ENCODE measurements at places on chromosomes 5 and 9.

DNA sequence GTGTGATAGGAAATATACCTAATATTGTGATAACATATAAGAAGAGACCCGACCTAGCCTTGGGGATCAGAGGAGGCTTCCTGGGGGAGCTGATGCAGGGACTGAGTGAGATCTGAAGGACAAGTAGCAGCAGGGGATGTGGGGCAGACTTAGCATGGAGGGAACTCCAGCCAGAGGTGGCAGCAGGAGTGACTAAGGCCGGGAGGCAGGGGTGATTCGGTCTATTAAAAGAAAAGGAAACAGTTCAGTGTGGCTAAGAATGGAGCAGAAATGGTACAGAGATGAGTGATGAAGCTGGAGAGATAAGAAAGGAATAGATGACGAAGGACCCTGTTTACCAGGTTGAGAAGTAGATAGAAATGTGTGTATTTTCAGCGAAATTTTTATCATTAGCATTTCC lies 408.8 kb downstream of the ENC1 start:
- no peak for DNase-seq

- no peak for DNase-seq
Observed at GRCh38 chr9:74554751-74555419, 57.8 kb downstream of the RORB start.

DNA sequence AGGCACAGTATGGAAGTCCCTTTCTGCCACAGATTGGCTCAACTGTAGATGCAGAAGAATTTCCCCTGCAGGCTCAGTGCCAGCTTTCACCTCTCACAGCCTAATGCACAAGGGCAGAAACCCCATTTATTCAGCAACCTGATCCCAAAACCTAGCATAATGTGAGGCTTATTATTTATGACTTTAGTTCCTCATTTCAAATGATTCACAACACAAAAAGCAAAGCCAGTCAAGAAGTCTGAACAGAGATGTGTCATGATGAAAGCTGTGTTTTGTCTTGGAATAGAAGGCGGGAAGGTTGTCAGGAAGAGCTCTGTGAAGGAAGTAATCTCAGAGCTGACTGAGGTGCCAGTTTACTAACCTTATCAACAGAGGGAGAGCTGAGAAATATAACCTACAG lies 369.7 kb downstream of the LRRC70 start:
- no peak for DNase-seq

GRCh38 chr9:113299800-113300292 lies 3.3 kb downstream of the RNF183 start:
- DNase-seq, result no peak

DNA sequence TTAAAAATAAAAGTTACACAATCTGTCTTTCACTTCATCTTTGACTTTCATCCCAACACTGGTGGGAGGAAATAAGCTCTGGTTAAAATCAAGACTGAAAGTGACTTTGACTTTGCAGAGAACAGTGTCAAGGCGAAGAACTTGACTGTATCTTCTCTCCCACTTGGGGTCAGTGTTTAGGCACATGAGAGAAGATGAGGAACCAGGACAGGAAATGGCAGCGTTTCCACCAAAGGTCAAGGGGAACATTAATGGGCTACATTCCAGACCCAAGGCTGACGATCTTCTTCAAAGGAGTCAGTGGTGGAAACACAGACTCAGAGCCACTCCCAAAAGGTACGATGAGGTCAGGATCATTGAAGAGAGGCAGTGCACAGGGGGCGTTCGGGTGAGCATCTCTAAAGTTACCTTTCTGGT lies 409.5 kb downstream of the ARHGEF28 start:
- DNase-seq, result no peak

GRCh38 chr5:9467199-9468059 lies 78.4 kb downstream of the SEMA5A start:
- no peak for DNase-seq

DNA sequence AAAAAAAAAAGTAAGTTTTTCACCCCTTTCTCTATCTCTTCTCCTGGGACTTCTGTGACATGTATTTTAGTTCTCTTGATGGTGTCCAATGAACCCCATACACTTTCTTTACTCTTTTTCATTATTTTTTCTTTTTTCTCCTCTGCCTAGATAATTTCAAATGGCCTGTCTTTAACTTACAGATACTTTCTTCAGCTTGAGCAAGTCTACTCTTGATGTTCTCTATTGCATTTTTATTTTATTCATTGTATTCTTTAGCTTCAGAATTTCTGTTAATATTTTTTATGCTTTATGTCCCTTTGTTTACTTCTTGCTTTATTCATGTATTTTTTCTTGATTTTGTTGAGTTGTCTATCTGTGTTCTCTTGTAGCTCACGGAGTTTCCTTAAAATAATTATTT lies 32.5 kb upstream of the FAM120A start:
- no peak for DNase-seq

- peak; percentile 16 for DNase-seq
Observed at GRCh38 chr9:37999588-38000189, 69.3 kb downstream of the SHB start.

GRCh38 chr5:82259172-82259800 lies 18.9 kb downstream of the RPS23 start:
- no peak for DNase-seq

- DNase-seq, result no peak
Observed at GRCh38 chr5:142097681-142098080, 10.9 kb upstream of the NDFIP1 start.

- DNase-seq, result no peak
Observed at GRCh38 chr9:130857864-130858738, 23.0 kb downstream of the ABL1 start.

DNA sequence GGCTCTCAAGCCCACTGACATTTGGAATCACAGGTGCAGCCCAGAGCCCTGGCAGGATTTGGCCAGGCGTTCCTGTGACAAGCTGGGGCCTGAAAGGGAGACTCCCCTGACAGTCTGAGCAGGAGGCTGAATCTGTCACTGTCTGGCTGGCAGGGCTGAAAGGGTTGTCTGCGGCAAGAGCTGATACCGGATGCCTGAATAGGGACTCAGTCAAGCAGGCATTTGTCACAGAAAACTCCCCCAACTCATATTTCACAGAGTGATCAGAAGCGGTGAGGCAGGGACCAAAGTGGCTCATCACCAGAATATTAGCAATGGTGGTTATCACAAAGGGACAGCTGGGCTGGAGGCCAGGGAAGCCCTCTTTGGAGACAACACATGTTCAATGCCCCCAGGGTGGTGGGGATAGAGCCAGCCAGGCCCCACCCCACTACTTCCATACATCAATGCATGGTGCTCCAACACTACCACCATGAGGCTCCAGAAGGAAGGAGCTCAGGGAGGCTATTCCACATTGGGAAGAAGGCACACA lies 295.5 kb downstream of the DTWD2 start:
- no peak for DNase-seq

- no peak for DNase-seq
Observed at GRCh38 chr9:120740132-120740531, 25.9 kb upstream of the MEGF9 start.

DNA sequence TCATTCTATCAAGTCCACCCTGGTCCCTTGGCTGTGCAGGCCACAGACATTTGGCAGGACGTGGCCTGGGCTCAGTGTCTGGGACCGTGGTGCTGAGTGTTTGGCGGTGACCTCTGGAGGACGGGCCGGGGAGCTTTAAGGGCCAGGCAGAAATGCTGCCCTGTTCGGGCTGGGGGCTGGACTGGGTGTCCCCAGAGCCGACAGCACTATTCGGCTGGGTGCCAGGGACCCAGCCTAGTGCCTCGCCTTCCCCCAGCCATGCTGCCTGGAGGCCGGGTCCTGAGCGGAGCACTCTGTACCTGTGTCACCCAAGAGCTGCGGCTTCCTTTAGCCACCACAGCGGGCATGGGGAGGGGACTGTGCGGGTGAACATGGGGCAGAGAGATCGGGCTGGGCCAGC lies 40.4 kb downstream of the COL5A1 start:
- DNase-seq, result no peak

DNA sequence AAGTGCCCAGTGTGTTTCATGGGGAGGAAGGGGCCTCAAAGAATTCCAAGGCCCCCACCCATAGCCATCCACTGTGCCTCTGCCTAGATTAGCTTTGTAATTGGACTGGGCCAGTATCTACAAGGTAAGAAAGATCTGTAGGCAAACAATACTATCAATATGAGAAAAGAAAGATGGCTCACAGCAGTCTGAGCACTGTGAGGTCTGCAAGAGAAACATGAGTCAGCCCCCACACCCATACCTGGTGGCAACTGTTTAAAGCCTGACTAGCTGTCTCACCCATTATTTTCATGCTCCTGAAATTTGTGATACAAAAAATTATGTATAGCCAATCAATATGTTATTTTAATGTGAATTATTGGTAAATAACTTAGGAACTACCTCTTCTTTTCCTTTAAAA lies 10.0 kb upstream of the ZNF483 start:
- no peak for DNase-seq

GRCh38 chr5:106755066-106755465 lies 915.7 kb downstream of the EFNA5 start:
- no peak for DNase-seq

- no peak for DNase-seq
Observed at GRCh38 chr5:159345336-159345735, 15.0 kb upstream of the IL12B start.

GRCh38 chr9:12708562-12709298 lies 15.5 kb downstream of the TYRP1 start:
- no peak for DNase-seq

DNA sequence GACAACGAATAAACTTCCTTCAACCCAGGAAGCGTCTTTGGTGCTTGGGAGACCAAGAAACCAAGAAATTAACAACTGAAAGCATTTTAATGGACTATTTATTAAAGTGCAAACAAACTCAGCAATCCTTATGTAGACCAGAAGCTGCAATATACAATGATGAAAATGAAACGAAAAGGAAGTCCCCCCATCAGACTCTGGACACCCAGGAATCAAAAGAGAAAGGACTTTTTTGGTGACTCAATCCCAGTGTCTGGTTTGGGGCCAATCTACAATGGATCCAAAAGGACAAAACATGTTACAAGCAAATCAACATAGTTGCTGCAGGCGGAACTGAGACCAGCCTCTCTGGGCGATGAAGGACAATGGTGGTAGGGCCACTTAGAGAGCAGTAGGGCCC lies 39.5 kb downstream of the C9orf152 start:
- no peak for DNase-seq

GRCh38 chr5:146402949-146403348 lies 44.2 kb upstream of the TCERG1 start:
- DNase-seq, result no peak

DNA sequence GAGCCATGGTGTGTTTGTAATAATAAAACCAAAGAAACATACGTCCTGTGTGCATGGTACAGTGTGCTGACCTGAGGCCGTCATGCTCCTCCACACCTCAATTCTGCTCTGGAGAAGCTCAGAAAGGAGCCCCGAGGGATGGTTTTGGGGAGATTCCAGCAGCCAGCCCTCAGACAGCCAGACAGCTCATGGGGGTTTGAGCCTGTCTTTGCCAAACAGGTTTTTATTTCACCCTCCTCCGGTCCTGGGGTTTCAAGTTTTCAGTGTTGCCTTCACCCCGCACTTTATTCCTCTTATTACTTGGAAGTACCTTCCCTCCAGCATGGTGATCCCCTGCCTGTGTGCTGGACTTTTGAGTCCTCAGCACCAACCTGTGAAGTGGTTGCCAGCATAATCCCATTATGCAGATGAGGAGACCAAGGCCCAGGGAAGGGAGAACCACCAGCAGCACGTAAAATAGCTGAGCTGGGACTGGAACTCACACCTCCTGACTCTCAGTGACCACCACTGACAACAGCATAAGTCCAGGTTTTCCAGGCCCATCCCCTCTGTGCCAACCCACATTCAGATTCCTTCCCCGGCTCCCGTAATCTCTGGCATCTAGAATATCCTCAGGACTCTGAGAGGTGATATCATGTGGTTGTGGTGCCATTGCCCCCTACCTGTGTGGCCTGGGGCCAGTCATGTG lies 35.1 kb downstream of the TGFBI start:
- DNase-seq, result no peak

- no peak for DNase-seq
Observed at GRCh38 chr5:132457371-132458225, 33.0 kb downstream of the IRF1 start.

- no peak for DNase-seq
Observed at GRCh38 chr9:4820168-4820567, 27.4 kb downstream of the RCL1 start.

DNA sequence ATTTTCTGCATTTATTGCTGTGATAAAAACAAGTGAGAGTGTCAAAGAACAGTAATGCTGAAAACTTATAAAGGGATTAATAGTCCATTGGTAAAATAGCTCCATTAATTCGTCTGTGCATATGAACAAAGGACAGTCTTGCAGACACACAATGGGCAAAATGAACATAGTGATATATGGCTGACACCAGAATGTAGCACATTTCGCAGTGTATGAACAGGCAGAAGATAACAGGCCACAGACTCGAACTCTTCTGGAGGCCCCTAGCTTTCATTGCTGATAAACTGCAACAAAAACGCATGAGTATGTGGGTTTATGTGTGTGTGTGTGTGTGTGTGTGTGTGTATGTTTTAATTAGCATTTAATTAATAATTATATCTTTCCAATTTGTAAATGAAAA lies 354.8 kb downstream of the TAF11L14 start:
- no peak for DNase-seq

GRCh38 chr9:88378317-88378716 lies 9.9 kb upstream of the SPIN1 start:
- no peak for DNase-seq

GRCh38 chr5:165029099-165029870 lies 1523.9 kb downstream of the MAT2B start:
- DNase-seq, result no peak

DNA sequence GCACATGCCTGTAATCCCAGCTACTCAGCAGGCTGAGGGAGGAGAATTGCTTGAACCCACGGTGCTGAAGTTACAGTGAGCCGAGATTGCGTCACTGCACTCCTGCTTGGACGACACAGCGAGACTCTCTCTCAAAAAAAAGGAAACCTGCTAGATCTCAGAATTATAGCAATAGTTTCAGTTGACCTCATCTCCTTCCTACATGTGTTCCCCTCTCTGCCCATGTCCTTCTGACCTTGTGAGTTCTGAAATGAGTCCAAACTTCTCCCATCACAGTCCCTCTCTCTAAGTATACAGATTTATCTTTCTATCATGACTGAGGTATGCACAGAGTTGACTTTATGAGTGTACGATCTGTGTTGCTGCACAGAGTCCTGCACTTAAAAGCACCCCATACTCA lies 44.6 kb upstream of the SHOC1 start:
- DNase-seq, result no peak

GRCh38 chr9:131587906-131588305 lies 42.6 kb downstream of the PRRT1B start:
- no peak for DNase-seq
